ENCODE measurements at places on chromosomes 11 and 22. TPM values are rescaled to one million over a fixed set of nuclear protein-coding genes. Genes with fewer than 3 reads are reported as not detected.
A peak's percentile ranks its signal among the peaks of the same experiment; 100 is the strongest.

GRCh38 chr11:9301720-9302119, 12.7 kb downstream of the TMEM41B start:
- H3K36me3 ChIP-seq: peaks cover 22% of the 10 kb centered on the region
- no peak overlapping the region for H3K27ac ChIP-seq
- no peak for DNase-seq
- H3K4me3 ChIP-seq: no peak overlapping the region
- H3K27me3 ChIP-seq: no peaks in the 10 kb centered on the region
- H3K4me1 ChIP-seq: peaks cover under 1% of the 10 kb centered on the region

Gene CENPM
- total RNA-seq: 0.47 TPM

- H3K27me3 ChIP-seq: peaks cover 83% of the 10 kb centered on the region
- H3K4me1 ChIP-seq: no peaks in the 10 kb centered on the region
- H3K4me3 ChIP-seq: no peak overlapping the region
- no peaks in the 10 kb centered on the region for H3K36me3 ChIP-seq
- no peak for DNase-seq
- no peak overlapping the region for H3K27ac ChIP-seq
These were observed 453.9 kb downstream of the BRD1 start for GRCh38 chr22:49373801-49374226.

Gene XBP1
- total RNA-seq: 75.9 TPM

DNA sequence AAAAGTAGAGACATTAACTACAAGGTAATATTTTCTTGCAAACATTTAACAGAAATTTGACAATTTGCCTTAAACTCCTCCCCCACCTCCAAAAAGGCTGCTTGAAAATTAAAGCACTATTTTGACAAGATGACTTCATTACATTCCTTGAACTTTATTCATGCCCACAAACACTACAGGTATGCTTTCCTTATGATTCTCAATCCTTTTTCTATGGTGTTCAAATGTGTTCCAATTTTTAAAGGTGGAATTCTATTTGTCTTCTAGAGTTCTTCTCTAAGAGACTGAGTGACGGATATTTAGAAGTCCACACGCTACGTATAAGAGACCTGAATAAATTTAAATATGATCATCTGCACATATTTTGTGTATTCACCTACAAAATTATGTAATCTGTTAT, 69.4 kb downstream of the MRTFA start:
- no peak overlapping the region for H3K27ac ChIP-seq
- DNase-seq: no peak
- H3K4me1 ChIP-seq: peaks cover 20% of the 10 kb centered on the region
- no peaks in the 10 kb centered on the region for H3K27me3 ChIP-seq

DNA sequence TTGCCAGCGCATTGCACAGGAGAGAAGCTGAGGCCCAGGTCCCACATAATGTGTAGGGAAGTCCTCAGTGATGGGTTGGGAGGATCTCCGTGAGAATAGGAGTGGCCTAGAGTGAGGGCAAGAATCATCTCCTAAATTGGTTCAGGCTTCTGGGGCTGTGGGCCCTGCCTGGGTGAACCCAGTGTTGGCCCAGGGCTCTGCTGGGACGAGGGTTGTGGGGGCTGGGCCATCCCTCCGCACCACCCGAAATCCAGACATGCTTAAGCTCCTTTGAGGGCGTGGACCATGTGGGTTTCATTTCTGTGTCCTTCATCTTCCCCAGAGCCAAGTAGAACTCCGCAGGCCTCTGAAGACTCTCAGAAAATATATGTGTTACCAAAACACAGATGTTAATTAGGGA, 3.7 kb downstream of the MICALL1 start:
- H3K27me3 ChIP-seq: no peaks in the 10 kb centered on the region
- peaks cover 16% of the 10 kb centered on the region for H3K36me3 ChIP-seq
- DNase-seq: no peak

GRCh38 chr11:132981131-132981956, 551.0 kb downstream of the OPCML start:
- no peaks in the 10 kb centered on the region for H3K4me1 ChIP-seq
- H3K27ac ChIP-seq: no peak overlapping the region
- H3K27me3 ChIP-seq: peaks cover 37% of the 10 kb centered on the region
- H3K36me3 ChIP-seq: no peaks in the 10 kb centered on the region
- no peak overlapping the region for H3K4me3 ChIP-seq

DNA sequence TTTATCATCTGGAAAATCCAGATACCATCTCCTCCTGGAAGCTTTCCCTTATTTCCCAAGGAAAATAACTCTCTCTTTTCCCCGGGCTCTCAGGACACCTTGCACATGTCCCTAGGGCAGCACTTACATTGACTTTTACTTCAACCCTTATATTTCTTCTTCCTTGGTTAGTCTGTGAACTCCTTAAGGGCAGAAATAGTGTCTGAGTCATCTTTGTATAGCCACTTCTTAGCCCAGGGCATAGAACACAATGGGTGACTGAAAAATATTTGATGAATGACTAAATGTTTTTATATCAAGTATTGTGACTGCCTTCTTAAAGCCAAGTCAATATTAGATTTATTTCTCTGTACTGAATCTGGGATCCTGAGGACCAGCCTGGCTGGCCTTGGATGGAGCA, 45.4 kb upstream of the MYOD1 start:
- H3K4me1 ChIP-seq: no peaks in the 10 kb centered on the region
- H3K4me3 ChIP-seq: no peak overlapping the region
- DNase-seq: no peak
- no peaks in the 10 kb centered on the region for H3K36me3 ChIP-seq
- no peak overlapping the region for H3K27ac ChIP-seq
- H3K27me3 ChIP-seq: peaks cover 47% of the 10 kb centered on the region

Gene VSIG2
- total RNA-seq: 1.2 TPM

DNA sequence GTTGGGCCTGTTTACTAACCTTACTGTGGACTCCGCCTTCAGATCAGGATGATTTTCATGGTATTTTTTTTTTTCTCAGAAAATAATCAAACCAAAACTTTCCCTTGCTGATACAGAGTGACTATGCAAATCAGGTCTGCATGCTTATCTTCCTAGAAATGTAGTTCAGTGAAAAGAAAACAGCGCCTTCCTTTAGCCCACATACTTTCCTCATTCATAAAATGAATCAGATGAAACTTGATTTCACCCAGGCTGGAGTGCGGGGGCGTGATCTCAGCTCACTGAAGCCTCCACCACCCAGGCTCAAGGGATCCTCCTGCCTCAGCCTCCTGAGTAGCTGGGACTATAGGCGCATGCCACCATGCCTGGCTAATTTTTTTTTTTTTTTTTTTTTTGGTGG, 26.0 kb downstream of the ZNRF3 start:
- H3K27me3 ChIP-seq: no peaks in the 10 kb centered on the region
- peaks cover 60% of the 10 kb centered on the region for H3K4me1 ChIP-seq
- no peak for DNase-seq
- no peak overlapping the region for H3K4me3 ChIP-seq
- no peaks in the 10 kb centered on the region for H3K36me3 ChIP-seq

Gene RIMBP3B
- total RNA-seq: not detected

DNA sequence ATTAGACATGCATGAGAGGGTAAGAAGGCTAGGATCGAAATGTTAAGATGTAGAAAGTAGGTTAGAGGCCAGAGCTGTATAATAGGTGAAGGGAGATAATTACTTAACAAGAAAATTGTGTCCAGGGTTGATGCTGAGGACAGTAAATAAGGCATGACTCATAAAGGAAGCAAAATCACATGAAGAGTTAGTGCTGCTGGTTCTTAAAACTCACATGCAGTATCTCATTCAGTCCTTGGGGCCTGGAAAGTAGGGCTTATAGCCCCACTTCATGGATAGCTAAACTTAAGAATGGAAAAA, 130.2 kb downstream of the NCAM1 start:
- H3K27ac ChIP-seq: peak overlapping the region; percentile 50
- no peak for DNase-seq
- no peak overlapping the region for H3K4me3 ChIP-seq
- peaks cover 46% of the 10 kb centered on the region for H3K4me1 ChIP-seq
- no peaks in the 10 kb centered on the region for H3K27me3 ChIP-seq

Gene SLC25A45
- 5.0 TPM for total RNA-seq

Gene GCAT
- total RNA-seq: 42.7 TPM

Gene CBX7
- 85.4 TPM for total RNA-seq

DNA sequence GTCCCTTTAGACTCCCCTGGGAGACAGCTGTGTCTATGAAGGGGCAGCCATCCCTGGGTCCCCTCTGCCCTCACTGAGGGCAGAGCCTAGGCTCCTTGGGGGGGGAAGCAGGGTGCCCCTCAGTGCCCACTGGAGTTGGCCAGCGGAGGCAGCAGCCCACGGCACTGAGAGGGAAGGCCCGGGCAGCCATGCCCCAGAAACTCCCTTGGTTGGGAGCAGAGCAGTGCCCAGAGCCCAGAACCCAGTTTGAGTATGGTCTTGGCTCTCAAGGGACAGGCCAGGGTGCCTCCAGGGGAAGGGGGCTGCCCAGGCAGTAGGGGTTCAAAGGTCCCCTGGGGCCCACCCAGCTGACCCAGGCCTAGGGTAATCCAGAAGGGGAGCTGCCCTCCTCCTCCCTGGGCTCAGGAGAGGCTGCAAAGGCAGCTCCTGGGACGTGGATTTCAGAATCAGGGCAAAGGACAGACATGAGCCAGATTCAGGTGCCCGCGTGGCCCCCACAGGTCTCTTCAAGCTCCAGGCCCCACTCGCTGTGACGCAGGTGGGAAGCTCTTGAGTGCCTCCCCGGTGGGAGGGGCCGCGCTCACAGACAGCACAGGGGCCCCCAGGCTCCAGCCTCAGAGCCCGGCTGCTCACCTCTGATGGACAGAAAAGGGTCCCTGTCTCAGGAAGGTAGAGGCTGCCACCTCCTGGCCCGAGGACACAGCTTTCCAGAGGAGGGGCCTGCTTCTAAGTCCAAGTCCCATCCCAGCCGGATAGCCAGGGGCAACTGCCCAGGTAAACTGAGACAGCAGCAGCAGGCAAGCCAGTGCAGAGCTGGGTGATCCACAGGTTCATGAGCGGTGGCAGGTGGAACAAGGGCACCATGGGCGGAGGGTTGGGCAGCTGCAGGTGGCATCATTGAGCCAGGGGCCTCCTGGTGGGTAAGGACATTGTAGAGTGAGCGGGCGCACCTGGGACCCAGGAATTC, 2.6 kb downstream of the C11orf21 start:
- peak overlapping the region; percentile 30 for H3K27ac ChIP-seq
- no peak for DNase-seq
- H3K4me3 ChIP-seq: peak overlapping the region; percentile 34
- peaks cover 36% of the 10 kb centered on the region for H3K4me1 ChIP-seq

DNA sequence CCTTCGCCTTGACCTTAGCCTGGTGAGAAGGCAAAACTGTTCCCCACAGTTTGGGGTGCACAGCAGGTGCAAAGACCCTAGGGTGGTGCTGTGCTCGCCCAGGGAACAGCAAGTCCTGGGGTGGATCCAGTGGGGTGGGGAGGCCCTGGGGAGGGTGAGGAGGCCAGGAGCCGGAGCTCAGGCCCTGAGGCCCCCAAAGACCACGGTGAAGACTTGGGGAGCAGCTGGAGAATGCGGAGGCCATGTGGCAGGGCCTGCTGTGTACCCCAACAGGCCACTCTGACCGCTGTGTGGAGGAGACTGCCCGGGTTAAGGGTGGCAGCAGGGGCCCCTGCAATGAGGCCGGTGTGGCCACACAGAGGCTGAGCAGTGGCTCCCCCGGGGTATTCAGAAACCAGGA, 101.1 kb upstream of the RTL6 start:
- peaks cover 4% of the 10 kb centered on the region for H3K4me1 ChIP-seq
- peaks cover 21% of the 10 kb centered on the region for H3K27me3 ChIP-seq
- H3K4me3 ChIP-seq: no peak overlapping the region
- H3K36me3 ChIP-seq: no peaks in the 10 kb centered on the region

DNA sequence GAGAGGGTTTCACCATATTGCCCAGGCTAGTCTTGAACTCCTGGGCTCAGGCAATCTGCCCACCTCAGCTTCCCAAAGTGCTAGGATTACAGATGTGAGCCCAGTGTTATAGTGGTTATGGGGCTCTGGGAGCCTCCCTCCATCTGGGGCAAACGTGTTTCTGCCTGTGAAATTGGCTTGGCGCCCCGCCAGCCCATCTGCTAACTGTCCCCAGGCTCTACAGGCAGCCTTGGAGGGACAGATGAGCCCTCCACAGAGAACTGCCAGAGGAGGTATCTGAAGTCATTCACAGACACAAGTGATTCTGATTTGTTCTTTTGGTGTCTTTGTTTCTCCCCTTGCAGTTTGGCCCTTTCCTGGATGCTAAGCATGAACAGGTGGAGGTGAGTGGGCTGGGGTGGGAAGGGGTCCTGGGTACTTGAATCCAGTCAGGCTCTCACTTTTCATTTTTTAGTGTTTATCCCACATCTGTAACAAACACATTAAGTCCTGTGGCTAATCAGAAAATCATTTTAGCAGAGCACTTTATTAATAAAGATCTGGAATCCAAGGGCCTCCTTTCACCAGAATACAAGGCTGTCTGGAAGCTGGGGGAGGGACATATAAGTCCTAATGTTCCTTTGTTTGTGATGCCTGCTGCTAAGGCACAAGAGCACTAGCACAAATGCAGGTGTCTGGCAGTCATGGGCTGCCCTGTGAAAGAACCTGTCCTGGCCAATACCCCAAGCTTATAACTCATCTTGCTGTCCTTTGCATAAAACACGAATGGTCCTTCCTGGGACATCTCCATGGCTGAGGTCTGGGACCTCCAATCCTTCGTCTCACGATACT, 25.7 kb upstream of the CDC42EP2 start:
- no peak overlapping the region for H3K4me3 ChIP-seq
- peaks cover 52% of the 10 kb centered on the region for H3K4me1 ChIP-seq
- H3K36me3 ChIP-seq: peaks cover 10% of the 10 kb centered on the region
- peak; percentile 76 for DNase-seq

Gene FOSL1
- total RNA-seq: 0.47 TPM

DNA sequence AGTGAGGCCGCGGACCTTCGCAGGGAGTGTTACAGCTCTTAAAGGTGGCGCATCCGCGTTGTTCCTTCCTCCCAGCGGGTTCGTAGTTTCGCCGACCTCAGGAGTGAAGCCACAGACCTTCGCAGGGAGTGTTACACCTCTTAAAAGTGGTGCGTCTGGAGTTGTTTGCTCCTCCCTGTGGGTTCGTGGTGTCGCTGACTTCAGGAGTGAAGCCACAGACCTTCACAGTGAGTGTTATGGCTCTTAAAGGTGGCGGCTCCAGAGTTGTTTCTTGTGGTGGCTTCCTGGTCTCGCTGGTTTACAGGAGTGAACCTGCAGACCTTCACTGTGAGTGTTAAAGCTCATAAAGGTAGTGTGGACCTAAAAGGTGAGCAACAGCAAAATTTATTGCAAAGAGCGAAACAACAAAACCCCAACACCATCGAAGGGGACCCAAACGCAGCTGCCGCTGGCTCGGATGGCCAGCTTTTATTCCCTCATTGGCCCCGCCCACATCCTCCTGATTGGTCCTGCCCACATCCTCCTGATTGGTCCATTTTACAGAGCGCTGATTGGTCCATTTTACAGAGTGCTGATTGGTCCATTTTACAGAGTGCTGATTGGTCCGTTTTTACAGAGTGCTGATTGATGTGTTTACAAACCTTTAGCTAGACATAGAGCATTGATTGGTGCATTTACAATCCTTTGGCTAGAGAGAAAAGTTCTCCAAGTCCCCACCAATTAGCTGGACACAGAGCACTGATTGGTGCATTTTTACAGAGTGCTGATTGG, 1.2 kb upstream of the TMEM45B start:
- H3K4me1 ChIP-seq: peaks cover 7% of the 10 kb centered on the region
- DNase-seq: no peak
- peaks cover 60% of the 10 kb centered on the region for H3K27me3 ChIP-seq
- H3K36me3 ChIP-seq: no peaks in the 10 kb centered on the region
- no peak overlapping the region for H3K27ac ChIP-seq

Measured in left ventricle myocardium inferior (tissue), 1 donor.